NCI-H1417 (cell line): ENCODE measurements at places on chromosomes 5 and 9.

DNA sequence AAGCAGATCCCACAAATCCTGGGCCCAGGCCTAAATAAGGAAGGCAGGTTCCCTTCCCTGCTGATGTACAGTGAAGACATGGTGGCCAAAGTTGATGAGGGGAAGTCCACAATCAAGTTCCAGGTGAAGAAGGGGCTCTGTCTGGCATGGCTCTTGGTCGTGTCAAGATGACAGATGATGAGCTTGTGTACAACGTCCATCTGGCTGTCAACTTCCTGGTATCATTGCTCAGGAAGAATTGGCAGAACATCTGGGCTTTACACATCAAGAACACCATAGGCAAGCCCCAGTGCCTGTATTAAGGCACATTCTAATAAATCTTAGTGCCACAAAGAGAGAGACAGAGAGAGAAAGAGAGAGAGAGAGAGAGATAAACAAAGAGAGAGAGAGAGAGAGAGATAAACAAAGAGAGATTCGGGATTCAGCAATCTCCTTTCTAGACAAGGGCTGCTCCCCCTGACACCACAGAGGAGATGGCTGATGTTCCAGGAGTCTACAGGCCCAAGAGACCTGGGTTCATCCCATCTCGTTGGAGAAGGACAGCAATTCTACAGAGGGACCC, 45.5 kb upstream of the HSPA9 start:
- DNase-seq, result no peak

GRCh38 chr5:75756981-75757380, 39.7 kb upstream of the POC5 start:
- no peak for DNase-seq

GRCh38 chr9:5321058-5321457, 16.5 kb upstream of the RLN2 start:
- DNase-seq, result no peak

DNA sequence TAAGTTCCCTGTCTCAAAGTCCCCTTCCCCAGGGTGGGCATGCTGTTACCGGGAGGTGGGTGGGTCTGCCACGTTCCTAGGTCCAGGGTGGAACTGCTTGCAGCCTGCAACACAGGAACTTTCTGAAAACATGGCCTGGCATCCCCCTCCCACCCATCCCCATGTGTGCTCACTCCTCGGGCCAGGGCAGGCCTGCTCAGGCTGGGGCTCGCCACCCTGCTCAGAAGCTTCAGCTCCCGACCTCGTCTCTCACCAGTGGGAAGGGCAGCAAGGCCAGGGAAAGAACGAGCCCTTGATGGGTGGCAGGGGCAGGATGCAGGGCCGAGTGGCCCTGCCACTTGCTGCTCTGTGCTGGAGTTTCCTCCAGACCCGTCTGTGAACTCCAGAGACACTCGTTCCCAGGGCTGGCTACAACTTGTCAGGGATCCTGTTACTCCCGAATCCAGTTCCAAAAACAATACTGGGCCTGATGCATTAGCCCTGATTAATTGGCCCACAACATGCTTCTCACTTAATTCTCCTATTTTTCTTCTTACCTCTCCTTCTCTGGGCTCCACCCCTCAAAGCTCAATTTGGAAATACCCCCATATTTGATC, 197.3 kb downstream of the SLIT3 start:
- DNase-seq, result no peak

- peak; percentile 63 for DNase-seq
Measured at GRCh38 chr9:98974994-98975712, 31.4 kb downstream of the COL15A1 start.

DNA sequence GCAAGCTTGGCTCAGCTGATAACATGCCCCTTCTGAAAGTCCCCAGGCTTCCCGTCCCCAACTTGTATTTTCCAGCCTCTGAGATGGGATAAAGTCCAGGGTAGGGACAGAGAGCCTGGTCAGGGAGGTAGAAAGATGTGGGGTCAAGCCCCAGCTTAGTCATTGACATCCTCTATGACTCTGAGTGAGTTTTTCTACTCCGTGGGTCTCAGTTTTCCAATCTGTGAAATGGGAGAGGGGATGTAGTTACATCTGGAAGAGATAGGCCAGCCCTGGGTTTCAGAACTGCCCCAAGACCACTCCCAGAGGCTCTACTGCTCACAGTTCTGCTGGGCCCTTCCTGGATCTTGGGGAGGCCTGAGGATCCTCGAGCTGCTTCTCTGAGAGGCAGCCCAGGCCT, 3.1 kb downstream of the GPRIN1 start:
- DNase-seq, result no peak

DNA sequence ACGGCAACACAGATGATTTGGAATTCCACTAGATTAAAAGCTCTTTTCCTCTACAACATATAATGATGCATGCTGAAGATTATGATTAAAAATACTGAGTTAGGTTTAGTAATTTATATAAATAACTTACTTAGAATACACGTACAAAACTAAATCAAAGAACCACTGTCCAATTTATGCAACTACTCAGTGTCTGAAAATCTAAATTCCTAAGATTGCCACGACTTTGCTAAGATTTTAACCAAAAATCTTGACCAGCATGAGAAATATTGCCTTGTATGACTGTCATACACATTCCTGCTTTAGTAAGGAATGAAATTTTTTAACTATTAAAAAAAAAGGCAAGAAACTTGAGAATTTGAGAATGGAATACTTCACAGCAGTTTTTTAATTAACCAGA, 292.4 kb downstream of the ZNF608 start:
- no peak for DNase-seq

DNA sequence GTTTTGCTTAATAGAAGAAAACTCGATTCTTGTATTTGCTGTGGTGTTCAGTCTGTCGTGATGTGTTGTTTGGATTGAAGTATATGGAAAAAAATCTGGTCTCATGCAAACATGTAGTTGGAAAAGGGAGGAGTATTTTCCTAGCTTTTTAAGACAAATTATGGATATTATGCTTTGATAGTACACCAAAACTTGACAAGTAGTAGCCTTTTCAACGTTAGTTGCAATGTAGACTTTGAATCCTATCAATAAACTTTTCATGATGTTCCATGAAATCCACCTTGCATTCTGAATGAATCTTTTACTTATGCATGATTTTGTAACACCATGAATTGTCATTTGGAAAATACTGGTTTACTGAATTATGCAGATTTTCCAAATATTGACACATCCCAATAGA, 64.2 kb downstream of the LHX2 start:
- no peak for DNase-seq

DNA sequence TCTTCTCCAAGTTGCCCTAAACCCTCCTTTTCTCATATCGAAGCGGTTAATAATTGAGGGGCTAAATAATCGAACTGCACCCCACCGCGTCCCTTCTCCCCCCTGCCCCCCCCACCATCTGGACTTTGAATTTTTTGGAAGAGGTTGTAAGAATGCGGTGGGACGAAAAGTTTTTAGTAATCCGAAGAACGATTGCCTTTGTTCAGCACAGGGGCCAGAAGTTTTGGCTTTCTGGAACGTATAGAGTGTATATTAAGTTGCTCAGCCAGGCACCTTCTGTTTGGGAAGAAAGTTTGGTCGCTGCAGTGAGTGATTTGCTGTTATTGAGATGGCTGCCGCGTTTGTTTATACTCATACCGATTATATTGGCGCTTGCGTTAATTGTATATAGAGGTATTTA, 518 bp downstream of the ERBIN start:
- DNase-seq, result peak; percentile 18

DNA sequence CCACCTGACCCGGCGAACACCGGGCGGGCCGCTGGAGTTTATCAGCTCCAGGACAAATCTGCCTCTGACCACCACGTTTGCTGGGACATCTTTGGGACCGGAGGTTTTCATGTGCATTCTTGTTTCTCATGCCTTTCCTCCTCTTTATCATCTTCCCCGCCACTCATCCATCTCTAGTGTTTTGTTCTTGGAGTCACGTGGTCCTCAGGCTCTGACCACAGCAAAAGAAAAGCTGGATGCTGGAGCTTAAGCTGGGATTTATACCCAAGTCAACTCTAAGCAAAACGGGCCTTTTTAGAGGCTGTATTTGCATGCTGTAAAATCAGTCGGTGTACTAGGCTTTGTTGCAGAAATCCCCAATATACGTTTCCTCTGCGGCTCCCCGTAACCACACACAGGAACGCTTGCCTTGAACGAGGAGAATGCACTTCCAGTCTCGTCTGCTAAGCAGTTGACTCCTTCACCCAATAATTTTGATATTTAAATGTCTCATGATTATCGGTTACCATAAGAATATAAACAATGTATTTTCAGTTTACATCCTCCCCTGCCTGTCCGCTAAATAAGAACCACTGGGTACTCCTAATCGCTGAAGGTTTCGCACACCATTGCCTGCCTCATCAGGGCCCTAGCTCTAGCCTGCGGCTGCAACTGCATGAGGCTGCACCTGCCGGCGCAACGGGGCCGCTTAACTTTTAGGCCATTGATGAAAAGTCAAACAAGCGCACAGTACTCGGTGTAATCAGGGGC, 560 bp upstream of the NDUFS6 start:
- peak; percentile 74 for DNase-seq

GRCh38 chr9:36991516-36992134, 42.4 kb downstream of the PAX5 start:
- DNase-seq, result peak; percentile 51

DNA sequence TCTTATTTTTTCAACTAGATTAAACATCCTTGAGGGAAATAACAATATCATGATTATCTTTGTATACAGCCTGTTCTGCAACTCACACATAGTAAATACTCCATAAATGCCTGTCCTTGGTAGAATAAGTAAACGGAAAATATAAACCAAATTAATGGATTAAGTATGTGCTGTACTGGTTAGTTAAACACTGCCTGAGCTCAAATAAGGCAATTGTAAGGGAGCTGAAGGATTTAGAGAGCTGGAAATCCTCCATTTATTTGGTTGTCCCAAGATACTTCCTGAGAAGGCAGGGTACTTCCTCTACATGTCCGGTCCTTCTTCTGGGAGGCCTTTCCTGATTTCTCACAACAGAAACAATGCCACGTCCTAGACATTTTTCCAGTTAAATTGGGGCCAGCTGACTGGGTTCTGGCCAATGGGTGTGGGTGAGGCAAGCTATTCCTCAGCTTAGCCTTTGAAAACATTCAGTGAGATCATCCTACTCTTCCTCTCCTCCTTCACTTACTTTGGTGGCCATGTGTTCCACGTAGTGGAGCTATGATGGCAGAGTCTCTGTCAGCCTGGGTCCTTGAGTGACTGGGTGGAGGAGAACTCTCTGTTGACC, 8.5 kb upstream of the C1QTNF3 start:
- no peak for DNase-seq

DNA sequence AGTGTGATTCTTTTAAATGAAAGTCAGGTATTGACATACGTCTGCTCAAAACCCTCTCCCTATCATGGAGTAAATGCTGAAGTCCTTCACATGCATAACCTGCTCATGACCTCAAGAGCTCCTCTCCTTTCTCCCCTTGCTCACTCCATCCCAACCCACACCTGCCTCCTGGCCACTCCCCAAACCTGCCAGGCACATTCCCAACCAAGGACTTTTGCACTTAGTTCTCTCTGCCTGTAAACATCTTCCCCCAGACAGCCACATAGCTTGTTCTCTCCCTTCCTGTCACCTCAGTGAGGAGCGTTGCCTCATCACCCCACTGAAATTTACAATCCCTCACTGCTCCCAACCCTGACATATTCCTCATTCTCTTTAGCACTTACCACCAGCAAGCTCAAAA, 8.7 kb downstream of the SETD9 start:
- no peak for DNase-seq
